ENCODE measurements at places on chromosomes 4 and X.

DNA sequence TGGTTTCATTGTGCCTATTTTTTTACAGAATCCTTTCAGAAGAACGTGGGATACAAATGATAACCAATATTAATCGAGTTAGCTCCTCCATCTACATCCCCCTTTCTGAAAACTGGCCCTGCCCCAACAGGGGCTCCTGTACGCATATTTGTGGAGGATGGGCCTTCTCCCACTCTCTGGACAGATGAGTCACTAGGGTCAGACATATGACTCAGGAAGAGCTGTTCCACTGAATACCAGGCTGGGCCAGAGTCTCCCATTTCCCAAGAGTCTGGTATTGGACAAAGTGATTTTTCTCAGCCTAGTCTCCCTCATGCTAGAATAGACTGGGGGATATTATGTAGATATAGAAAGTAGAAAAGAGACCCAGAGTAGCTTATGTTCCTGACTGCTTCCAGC, 142.4 kb downstream of the TSPAN5 start:
- DNase-seq: no peak

DNA sequence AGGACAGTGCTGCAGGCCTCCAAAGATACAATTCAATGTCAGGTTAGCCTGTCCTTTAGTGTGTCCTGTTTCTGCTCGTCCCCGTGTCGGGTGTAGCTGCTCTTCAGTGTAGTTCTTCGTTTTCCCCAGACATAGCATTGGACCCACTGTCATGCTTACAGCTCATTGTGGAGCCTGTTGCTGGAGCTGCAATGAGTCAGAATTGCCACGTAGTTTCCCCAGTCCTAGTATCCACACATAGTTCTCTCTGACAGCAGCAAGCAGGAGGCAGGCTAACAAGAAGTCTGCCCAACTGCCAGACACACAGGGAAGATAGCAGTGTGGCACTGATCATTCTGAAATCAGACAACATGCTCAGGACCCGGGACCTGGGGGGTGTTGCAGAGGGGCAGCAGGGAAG, 49.2 kb downstream of the MOSPD2 start:
- DNase-seq: no peak

GRCh38 chr4:72876946-72877345, 192.6 kb downstream of the COX18 start:
- DNase-seq: no peak

DNA sequence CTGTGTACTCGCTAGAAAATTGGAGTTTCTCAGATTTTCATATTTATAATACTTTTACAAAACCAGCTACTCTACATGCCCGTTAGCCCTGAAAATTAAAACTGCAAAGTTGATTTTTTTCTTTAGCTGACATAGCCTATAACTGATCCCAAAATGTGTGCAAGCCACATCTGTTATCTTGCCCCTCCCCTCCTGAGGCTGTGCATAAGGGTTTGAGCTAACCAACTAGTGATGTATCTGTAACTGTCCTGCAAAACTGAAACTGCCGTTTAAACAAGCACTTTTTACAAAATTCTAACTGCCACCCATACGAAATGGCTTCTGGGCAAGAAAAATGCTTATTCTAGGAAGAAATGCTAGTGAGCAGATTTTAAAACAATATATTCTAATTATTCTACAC, 59.1 kb downstream of the EDNRA start:
- DNase-seq: no peak

DNA sequence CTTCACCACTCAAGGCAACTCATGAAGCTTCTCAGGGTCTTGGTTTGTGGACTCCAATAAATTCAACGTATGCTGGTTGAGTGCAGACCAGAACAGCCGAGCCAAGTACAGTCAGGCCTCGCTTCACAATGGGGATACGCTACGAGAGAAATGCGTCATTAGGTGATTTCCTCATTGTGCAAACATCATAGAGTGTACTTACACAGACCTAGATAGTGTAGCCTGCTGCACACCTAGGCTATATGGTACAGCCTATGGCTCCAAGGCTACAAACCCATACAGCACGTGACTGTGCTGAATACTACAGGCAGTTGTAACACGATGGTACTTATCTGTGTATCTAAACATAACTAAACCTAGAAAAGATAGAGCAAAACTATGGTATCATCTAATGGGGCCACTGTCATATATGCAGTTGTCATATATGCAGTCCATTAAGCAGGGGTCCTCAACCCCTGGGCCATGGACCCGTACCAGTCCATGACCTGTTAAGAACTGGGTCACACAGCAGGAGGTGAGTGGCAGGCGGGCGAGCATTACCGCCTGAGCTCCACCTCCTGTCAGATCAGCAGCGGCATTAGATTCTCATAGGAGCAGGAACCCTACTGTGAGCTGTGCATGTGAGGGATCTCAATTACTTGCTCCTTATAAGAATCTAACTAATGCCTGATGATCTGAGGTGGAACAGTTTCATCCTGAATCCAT, 31.5 kb downstream of the RTL5 start:
- no peak for DNase-seq

DNA sequence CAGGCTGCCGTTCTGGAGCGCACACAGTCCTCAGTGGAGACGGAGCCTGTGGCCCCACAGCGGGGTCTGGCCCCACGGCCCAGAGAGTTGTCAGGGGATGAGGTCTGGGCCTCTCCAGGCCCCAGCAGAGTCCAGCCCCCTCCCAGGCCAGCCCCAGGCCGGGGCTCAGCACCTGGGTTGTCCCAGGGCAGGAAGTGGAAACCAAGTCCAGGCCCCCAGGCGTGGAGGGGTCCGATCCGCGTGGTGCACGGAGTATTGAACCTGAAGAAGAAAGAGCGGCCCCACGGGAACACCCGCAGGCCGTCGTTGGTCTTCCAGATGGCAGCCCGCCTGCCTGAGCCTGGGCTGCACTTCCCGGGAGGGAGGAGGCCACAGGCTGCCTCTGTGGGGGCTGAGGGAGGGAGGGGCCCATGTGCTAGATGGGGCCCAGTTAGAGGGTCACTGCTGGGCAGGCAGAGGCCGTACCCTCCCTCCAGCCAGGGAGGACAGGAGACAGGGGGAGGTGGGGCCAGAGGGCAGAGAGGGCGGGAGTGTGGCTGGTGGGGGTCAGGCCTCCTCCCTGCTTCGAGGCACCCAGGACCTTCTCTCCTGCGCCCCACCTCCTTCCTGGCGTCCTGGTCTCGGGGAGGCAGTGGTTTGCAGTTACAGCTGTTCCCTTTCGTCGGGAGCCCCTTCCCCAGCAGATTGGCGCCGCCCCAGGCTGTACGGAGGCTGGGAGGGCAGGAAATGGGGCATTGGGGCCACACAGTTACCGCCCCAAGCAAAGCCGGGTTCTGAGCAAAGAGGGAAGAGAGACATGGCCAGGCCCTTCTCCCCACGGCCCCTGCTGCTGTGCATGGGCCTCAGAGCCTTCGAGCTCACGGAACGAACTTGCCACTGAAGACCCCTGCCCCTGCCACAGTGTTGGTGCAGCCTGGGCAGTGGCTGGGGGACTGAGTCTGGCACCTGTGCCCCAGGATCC, 8.1 kb downstream of the HGFAC start:
- DNase-seq: no peak

Measured in stimulated activated CD4-positive, alpha-beta T cell treated with anti-CD3 and anti-CD28 coated beads, Interleukin-1b, Interleukin-23, amount 100 ng/mL, for 1 hour (primary cell).